Activated CD4-positive, alpha-beta memory T cell treated with anti-CD3 and anti-CD28 coated beads, Interleukin-2, amount 10 ng/mL, durations not matched to agents 7 days and 5 days (primary cell): ENCODE measurements at places on chromosomes 11 and 22. TPM values are rescaled to one million over a fixed set of nuclear protein-coding genes. Genes with fewer than 3 reads are reported as not detected.

- DNase-seq: no peak
Observed at GRCh38 chr11:85685820-85686459, at the start of gene CCDC89. TSS of gene CCDC89 (minus strand) at chr11:85686195. CDS start at chr11:85686130, 65 bp downstream.

DNA sequence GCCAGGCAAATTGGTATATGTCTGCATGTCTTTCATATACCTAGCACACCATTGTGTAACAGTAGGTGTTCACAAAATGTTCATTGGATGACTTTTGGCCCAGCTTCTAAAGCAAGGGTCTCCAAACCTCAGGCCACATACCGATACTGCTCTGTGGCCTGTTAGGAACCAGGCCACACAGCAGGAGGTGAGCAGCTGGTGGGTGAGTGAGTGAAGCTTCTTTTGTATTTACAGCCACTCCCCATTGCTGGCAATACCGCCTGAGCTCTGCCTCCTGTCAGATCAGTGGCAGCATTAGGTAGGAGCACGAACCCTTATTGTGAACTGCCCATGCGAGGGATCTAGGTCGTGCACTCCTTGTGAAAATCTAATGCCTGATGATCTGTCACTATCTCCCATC lies 836.6 kb downstream of the NTM start:
- no peak for DNase-seq

DNA sequence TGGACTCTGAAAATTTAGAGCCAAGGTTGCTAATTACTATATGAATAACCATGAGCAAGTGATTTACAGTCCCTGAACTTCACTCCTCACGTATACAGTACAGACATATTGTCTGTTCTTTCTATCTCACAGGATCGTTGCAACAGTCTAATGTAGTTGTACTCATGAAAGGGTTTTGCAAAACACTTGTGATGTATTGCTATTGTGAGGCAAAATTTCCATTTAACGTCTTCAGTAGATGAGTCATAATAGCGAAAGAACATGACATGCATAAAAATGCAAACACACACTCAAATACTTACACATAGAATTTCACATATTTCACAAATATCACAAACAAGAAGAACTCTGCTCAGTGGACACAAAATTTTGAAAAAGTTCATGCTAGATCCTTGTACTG lies 134.6 kb upstream of the TRPC6 start:
- DNase-seq: no peak

- DNase-seq: no peak
Observed at GRCh38 chr22:38986629-38987028, 4.5 kb downstream of the APOBEC3B start.

DNA sequence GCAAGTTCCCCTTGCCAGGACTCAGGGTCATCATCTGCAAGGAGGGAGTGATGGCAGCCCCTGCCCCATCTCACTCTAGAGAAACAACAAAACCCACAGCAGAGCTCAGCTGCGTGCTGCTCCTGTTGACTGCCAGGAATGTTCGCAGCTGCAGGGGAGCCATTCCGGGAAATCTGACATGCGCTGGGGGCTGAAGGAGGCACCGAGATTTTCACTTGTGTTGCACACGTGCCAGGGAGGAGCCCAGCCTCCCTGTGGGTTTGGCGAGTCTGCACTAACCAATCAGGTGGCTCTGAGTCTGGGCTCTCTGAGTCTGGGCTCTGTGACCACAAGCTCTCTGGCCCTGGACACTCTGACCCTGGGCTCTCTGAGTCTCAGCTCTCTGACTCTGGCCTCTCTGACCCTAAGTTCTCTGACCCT lies 10.5 kb downstream of the FGF3 start:
- no peak for DNase-seq

DNA sequence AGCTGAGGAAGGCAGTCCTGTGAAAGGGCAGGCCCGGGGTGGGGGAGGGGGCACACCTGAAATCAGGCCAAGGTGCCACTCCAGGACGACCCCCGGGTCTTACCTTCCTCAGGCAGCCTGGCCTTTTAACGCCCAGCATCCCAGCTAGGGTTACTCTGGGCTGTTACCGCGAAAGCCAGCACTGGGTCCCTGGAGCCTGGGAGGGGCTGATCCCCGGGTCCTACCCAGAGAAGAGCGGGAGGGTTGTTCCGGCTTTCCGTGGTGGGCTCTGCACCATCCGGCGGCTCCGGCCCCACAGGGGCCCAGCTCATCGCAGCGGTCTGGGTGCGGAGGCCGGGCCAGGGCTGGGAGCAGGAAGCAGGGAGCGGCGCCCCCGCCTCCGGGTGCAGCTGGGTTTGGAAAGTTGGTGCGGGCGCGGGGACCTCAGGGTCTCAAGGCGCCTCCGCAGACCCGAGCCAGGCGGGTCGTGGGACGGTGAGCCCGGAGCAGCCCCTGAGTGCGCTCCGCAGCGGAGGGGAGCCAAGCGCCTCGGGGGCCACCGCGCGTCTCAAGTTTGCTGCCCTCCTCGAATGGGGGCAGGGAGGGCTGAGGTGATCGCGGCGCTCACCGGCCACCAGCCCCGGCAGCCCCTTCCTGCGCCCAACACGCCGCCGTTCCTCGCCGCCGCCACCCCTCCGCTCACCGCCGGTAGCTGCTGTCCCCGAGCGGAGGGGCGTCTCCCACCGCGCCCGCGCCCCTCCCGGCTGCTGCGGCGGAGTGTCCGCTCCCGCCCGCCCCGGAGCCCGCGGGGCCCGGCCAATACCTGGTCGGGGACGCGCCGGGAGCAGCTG lies 831 bp downstream of the CHST1 start:
- DNase-seq: no peak

GRCh38 chr22:39325392-39325932 lies 6.0 kb upstream of the RPL3 start:
- no peak for DNase-seq

- DNase-seq: no peak
Observed at GRCh38 chr11:59172345-59173079, 580 bp downstream of the DTX4 start.

GRCh38 chr11:1863352-1864216 lies 10.7 kb downstream of the LSP1 start:
- DNase-seq: no peak

GRCh38 chr22:29156507-29156906 lies 49.2 kb upstream of the EMID1 start:
- DNase-seq: no peak

- no peak for DNase-seq
Observed at GRCh38 chr22:48618326-48618725, 1209.3 kb downstream of the BRD1 start.

DNA sequence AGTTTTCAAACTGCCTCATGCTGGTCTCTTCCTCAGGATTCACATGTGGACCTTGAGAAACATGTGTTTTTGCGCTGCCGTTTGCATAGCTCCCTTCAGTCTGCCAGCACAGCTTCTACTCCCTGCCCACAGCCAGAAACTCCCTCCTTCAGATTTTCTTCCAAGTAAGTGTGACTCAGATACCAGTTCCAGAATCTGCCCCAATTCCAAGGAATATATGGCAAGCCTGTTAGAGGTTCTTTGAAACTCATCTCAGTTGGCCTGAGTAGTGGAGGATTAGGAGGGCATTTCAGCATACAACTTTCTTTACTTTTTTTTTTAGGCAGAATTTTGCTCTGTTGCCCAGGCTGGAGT lies 67.1 kb downstream of the SNX19 start:
- no peak for DNase-seq

DNA sequence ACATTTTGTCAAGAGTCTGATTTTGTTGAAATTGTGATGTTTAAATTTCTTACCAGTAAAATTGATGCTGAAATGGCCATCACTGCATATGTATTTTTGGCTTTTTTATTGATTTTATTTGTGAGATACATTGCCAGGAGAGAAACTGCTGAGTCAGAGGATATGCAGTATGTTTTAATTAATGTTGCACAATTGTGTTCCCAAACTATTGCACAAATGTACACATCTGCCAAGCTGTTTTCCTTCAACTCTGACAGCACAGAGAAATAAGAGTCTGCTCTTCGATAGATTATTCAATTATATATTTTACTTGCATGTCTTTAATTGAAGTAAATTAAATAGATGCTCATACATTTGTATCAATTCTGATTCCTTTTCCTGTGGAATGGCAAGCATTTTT lies 640.2 kb upstream of the LUZP2 start:
- DNase-seq: no peak

DNA sequence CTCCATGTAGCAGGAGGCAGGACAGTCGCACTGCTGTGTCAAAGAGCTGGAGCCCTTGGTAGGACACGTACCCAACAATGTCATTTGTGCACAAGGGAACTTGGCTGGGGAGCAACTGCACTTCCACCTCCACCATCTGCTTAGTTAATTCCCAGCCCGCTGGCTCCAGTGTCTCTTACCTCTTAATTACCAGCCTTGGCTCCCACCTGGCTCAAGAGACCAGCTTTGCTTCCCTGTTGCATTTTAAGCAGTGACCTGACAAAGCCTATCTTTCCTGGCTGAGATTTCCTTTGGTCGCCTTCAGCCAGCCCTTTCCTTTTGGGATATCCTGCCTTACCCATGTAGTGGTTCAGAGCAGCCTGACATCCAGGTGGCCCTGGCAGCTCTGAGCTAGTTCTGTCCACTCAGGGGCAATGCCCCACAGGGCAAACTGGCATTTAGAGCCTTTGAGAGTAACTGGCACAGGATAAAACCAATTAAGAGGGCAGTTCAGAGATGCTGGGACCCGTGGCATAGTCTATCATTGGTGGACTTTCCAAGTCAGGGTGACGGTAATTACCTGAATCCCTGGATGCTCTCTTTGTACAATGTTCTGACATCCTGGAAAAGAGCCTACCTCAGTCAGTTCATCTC lies 212.6 kb upstream of the SORL1-AS1 start:
- no peak for DNase-seq

DNA sequence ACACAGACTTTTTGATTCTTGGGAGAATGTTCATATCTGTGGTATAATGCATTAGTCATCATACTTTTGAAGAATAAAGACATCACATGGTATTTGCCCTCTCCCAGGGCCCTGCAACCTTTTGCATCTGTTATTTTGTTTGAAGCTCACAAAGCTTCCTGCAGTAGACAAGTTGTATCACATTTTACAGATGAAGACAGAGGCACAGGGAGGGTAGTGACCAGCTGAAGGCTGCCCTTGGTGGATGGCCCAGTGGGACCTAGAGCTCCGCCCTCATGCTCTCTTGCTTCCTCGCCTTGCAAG lies 66.4 kb downstream of the UBASH3B start:
- no peak for DNase-seq

- DNase-seq: no peak
Observed at GRCh38 chr11:47391077-47391583, 12.8 kb upstream of the SPI1 start.

DNA sequence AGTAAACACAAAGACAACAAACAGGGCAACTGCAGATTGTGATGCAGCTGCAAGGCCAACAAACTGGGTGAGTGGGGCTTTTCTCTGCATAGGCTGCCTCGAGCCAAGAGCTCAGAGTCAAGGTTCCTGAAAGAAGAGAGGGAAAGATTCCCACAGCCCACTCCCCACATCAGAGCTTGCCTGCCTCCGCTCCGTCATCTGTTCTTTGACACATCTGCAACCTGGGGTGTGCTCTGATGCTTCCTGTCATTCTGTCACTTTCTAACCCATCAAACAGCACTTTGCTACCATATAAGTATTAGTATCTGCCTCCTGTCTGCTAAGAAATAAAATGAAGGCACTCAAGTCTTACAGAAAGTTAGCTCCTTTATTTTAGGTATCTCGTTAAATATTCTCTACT lies 46.9 kb downstream of the C22orf31 start:
- no peak for DNase-seq

DNA sequence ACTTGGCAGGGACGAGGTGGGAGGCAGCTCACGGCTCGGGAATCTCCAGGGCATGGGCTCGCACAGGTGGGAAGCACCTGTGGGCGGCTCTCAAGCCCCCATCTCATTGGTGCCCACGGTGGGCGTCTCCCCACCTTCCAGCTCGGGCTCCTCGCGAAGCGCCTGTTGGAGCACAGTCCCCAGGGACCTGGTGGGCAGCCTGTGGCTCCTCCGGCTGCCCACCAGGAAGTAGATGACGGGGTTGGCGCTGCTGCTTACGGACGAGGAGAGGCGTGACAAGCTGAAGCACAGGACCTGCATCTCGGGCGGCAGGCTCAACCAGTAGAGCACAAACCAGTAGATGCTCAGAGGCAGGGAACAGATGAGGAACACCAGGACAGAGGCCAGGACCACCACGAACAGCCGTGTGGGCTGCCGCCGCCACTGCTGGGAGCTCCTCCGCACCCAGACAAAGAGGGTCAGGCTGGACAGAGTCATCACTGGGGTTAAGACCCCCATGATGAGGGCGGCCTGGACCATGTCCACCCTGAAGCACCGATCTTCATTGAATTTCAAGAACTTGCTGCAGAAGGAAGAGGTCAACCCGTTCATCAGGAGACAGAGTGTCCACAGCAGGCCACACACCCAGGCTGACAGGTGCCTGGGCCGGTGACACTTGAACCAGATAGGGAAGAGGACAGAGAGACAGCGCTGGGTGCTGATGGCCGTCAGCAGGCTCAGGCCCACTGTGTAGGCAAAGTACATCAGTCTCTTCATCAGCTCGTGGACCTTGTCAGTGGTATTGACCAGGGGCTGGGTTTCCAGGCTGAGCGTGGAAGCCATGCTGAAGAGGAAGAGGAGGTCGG lies 633 bp downstream of the MRGPRD start:
- no peak for DNase-seq

DNA sequence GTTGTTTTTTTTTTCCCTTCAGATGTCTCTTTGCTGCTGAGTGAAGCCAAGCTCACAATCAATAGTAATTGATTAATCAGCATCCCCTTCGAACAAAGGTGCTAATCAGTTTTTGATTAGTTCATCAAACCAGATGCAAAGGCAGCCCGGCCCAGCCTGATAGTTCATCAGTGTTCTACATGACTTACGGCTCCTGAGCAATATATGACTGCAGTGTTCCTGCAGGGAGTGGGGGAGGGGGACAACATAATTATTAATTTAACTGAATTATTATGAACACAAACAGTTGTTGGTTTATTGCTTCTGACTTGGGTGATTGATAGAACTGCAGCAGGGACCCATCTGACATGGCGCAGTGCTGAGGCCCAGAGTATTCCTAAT lies 315.3 kb downstream of the CADM1 start:
- no peak for DNase-seq

DNA sequence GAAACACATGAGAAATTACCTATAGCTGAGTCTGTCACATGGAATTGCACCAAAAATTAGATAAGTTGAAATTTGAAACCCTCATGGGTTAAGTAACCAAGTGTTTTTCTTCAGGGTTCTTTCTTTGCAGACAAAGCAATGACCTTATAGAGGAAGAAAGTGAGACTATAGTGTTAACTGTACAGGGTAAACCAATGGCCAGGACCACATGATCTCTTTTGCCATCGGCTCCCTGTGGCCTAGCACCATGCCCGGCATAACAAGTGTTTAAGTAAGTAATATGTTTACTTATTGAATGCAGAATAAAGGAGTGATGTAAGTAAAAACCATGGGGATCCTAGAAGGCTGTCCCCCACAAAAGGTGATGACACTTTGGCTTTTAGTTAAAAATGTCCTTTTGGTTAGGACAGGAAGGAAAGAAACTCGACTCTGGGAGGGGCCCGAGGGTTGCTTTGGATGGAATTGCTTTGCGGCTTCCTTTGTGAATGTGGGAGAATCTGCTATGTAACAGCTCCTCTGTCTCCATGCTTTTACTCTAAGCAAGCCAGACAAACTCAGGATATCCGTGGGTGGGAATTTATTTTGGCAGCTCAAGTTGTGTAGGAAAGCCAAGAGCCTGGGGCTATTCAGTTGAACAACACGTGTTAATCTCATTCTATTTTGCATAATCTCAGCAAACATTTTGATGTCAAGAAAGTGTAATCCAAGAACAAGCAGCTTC lies 454.7 kb downstream of the INSC start:
- no peak for DNase-seq

STK33 gene
- total RNA-seq: 0.18 TPM

GSTT2B gene
- not detected for total RNA-seq

NFAM1 gene
- 0.63 TPM for total RNA-seq

FBXO7 gene
- total RNA-seq: 97.1 TPM

MS4A2 gene
- not detected for total RNA-seq

OR5D13 gene
- not detected for total RNA-seq

EXPH5 gene
- 0.55 TPM for total RNA-seq

ASPHD2 gene
- total RNA-seq: 12.7 TPM

SUN2 gene
- total RNA-seq: 498 TPM
